Central memory CD4-positive, alpha-beta T cell (primary cell): ENCODE measurements at places on chromosomes 7 and 10.
A peak's percentile ranks its signal among the peaks of the same experiment; 100 is the strongest.

- DNase-seq, result no peak
Measured at GRCh38 chr10:69828144-69828870, 26.6 kb downstream of the COL13A1 start.

GRCh38 chr7:42272793-42273665 lies 36.0 kb upstream of the GLI3 start:
- DNase-seq, result no peak

- no peak for DNase-seq
Measured at GRCh38 chr10:1193561-1193960, 137.4 kb downstream of the WDR37 start.

GRCh38 chr7:55212838-55213237 lies 152.3 kb upstream of the LANCL2 start:
- DNase-seq, result no peak

- no peak for DNase-seq
Measured at GRCh38 chr7:98826811-98827231, 43.0 kb downstream of the TMEM130 start.

- DNase-seq, result peak; percentile 86
Measured at GRCh38 chr10:73991884-73992245, 6.1 kb upstream of the VCL start.

DNA sequence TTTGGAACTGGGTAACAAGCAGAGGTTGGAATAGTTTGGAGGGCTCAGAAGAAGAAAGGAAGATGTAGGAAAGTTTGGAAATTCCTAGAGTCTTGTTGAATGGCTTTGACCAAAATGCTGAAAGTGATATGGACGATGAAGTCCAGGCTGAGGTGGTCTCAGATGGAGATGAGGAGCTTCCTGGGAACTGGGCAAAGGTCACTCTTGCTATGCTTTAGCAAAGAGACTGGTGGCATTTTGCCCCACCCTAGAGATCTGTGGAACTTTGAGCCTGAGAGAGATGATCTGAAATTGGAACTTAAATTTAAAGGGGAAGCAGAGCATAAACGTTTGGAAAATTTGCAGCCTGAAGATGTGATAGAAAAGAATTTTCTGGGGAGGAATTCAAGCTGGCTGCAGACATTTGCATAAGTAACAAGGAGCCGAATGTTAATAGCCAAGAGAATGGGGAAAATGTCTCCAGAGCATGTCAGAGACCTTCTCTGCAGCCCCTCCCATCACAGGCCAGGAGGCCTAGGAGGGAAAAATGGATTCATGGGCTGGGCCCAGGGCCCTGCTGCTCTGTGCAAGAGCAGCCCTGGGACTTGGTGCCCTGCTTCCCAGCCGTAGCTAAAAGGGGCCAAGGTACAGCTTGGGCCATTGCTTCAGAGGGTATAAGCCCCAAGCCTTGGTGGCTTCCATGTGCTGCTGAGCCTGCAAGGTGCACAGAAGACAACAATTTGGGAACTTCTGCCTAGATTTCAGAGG lies 3.6 kb downstream of the PDSS1 start:
- DNase-seq, result no peak

- no peak for DNase-seq
Measured at GRCh38 chr7:86823769-86824168, 180.1 kb downstream of the GRM3 start.

- DNase-seq, result no peak
Measured at GRCh38 chr10:102870221-102870620, 951 bp downstream of the AS3MT start.

GRCh38 chr10:13115832-13116803 lies 16.2 kb downstream of the OPTN start:
- peak; percentile 45 for DNase-seq

DNA sequence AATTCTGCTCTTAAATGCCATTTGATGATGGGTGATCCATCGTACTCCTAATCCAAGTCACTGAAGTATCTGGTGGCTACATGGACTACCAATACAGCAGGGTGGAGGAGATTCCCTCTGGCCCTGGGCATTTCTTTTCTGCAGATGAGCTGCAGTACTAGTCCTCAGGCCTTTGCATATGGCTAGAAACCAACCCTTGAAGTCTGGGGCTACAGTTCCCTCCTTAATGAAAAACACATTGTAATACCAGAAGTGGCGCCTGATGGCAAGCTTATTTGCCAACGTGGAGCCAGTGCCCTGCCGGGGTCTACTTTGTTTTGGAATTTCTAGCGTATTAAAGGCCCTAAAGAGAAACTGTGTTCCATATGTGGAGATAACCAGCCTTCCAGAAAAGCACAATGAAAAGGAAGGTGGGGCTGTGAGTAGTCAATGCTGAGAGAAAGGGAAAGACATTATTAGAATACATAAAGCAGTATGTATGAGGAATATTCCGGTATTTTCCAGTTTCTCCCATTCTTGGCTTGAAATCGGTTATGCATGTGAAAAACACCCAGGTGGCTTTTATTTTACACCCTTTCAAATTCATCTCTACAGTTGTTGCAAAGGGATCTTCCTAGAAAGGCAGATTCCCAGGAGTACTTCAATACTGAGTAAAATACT lies 368.8 kb downstream of the PRPF18 start:
- DNase-seq, result no peak

- no peak for DNase-seq
Measured at GRCh38 chr7:47970761-47971160, 8.7 kb downstream of the HUS1 start.

DNA sequence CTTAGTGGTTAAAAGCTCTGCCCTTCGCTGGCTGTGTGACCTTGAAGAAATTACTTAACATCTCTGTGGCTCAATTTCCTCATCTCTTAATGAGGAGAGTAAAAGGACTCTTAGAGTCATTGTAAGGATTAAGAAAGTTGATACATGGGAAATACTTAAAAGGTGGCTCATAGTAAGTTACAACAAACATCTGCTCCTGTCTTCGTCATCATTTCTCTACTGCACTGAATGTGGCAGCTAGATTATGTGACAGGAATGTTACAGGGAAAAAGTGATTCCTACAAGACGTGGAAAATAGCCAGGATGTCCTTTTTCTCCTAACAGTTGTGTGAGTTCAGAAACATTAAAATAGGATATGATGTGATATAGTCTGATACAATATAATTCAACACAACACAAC lies 184.7 kb downstream of the FRMD4A start:
- DNase-seq, result no peak

DNA sequence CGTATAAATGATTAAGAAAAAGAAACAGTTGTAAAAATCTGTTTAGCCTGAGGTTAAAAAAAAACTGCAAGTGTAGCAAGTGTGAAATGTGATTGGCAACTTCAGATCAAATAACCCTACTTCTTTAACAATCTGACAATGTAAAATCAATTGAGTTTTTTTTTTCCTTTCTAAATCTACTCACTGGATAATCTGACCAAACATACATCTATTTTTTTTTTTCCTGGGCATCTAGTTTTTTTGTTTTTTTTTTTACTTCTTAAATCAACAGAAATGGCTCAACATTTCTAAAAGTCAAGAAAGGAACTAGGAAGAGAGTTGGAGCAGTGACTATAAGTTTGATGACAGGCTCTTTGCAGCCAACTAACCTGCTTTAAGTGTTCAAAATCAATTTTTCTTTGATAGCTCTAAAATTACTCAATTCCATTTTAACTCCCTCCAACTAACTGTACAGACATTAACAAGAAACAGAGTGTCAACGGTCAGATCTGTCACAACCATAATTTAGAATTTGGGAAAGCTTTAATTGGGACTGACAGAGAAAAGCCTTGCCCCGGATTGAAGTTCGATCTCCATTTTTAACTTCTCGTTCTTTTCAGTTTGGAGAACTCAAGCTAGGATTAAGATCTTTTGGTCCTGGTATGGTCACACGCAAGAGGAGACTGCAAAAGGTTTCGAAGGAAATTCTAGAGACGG lies 1.2 kb downstream of the ARL3 start:
- no peak for DNase-seq

GRCh38 chr10:123069246-123069986 lies 60.6 kb downstream of the ACADSB start:
- DNase-seq, result no peak

DNA sequence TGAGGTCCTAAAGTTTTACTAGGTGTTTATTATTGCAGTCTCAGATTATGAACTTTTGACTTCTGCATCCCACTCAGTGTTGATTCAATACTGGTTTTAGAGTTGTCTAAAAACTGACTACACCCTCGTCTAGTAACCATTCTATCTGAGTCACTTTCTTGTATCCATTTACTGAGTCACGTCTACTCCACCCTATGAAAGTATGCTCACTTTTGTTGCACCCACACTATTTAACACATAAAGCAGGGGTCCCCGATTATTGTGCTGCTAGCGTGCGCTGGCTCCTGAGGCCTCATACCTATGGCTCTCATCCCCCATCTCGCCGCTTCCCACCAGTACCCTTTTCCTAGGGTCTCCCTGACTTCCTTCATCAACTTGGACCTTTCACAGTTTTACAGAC lies 2.0 kb downstream of the SAMD9 start:
- no peak for DNase-seq

- no peak for DNase-seq
Measured at GRCh38 chr10:62284221-62284620, 15.6 kb upstream of the RTKN2 start.

DNA sequence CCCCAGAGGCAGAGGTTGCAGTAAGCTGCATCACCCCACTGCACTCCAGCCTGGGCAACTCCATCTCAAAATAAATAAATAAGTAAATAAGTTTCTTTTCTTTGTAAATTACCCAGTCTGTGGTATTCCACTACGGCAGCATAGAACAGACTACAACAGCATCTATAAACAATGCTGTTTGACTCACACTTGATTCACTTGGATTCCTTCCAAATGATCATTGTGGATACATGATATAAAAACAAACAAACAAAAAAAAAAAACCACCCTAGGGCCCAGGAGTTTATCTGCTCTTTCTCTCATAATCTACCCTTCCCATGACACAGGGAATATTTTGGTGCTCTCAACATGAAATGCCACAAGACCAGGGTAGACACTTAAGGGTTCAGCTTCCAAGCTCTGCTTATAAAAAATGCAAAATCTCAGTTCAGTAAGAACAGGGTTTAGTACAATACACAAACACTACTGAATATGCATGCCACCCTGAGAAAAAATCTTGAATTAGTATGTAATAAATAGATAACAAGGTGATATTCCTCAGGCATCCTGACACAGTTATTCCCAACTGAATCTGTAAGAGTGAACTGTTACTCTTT lies 200.9 kb downstream of the FAM107B start:
- DNase-seq, result no peak

DNA sequence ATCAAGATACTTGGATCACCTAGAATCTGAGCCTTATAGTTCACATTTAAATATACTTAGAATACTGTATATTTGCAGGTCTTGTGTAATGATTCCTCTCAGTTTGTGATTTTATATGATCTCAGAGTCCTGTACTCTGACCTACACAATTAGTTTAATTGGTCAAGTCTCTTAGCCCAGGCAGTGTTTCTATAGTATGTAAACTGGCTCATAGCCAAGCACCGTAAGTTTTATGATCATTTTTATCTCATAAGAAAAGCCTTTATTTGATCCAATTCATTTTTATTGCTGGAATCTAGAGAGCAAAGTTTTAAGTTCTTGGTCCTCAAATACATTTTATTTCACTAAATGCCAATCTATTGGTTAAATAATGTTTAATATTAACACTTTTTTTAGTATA lies 242.2 kb downstream of the MALRD1 start:
- DNase-seq, result no peak

- no peak for DNase-seq
Measured at GRCh38 chr7:5492636-5493020, 69.0 kb upstream of the TNRC18 start.

DNA sequence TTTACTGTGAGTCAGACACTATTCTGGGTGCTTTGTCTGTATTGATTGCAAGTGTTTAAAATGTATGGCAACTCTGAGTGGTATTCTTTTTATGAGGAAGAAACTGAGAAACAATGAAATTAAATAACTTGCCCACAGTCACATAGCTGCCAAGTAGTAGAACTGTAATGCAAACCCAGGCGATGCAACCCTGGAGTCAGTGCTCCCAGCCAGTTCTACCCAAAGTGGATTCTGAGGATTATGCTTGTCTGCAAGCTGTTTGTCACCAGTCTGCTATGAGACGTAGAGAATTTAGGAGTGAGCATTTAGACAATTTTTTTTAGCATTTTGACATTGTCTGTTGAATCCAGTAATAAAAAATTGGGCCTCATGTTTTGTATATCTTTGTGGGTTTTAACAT lies 306.0 kb upstream of the LRGUK start:
- DNase-seq, result no peak

- DNase-seq, result no peak
Measured at GRCh38 chr10:65950075-65950474, 975.8 kb upstream of the LRRTM3 start.
